CD4-positive, alpha-beta T cell treated with Interleukin-1 beta for 1 hour (primary cell): ENCODE measurements at places on chromosomes 4 and X.

DNA sequence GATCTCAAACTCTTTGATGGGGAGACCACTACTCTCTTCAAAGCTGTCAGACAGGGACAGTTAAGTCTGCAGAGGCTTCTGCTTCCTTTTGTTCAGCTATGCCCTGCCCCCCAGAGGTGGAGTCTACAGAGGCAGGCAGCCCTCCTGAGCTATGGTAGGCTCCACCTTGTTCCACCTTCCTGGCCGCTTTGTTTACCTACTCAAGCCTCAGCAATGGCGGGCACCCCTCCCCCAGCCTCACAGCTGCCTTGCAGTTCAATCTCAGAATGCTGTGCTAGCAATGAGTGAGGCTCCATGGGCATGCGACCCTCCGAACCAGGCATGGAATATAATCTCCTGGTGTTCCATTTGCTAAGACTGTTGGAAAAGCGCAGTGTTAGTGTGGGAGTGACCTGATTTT, 42.1 kb upstream of the UGT2B10 start:
- DNase-seq, result no peak

DNA sequence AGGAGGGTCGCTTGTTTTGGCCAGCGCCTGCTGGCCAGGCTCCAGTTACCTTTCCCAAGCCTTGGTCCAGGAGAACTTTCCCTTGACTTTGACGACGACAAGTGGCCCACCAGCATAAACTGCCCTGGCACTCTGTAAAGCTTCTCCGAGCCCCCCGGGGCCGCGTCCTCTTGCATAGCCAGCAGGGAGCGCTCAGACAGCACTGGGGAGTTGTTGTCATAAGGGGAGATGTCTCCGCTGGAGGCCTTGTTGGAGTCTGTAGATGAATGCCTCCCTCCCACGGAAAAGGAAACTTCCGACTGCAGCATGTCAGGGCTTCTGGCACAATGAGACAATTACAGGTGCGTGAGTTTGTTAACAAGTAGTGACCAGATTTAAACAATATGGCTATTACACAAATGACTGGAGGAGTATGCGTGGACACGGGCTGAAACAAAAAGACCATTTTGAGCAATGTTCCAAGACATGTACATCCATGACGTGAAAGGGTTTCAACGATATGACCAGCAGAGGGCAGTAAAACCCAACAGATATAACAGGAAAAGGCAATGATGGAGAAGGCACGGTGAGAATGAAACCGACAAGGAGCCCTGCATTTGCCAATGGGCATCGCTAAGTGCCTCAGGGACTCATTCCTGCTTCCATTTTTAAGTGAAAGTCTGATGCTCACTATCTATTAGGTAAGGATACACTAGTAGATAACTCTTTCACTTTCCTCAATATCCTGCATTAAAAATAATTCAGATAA, 33.0 kb downstream of the HCCS start:
- peak; percentile 46 for DNase-seq

- DNase-seq, result no peak
Observed at GRCh38 chr4:67092351-67092750, 453.0 kb downstream of the CENPC start.

DNA sequence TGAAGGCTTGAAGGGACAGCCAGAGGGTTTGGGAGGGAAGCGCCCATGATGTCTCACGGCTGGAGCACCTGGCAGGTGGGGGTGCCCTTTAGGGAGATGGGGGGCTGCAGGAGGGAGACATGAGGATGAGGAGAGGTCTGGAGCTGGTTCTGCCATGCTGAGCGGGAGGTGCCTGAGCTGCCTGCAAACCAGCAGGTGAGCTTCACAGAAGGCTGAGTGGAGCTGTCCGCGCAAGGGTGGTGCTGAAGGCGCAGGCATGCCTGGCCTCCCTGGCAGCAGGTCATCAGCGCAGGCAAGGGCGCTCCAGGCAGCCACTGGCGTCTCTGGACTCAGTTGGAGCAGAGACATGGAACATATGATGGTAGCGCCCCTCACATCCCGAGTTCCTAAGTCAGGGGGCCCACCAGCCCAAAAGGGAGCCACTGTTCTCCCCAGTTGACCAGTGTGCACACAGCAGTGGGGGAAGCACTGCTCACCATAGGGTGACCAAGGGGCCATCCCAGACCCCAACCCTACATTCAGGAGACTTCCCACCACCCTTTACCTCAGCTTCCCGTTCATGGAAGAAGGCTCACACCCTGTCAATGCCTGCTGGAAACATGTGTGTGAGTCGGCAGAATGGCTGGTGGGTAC, 25.8 kb downstream of the ADRA2C start:
- no peak for DNase-seq

- no peak for DNase-seq
Observed at GRCh38 chr4:78846258-78846657, 70.1 kb downstream of the BMP2K start.

DNA sequence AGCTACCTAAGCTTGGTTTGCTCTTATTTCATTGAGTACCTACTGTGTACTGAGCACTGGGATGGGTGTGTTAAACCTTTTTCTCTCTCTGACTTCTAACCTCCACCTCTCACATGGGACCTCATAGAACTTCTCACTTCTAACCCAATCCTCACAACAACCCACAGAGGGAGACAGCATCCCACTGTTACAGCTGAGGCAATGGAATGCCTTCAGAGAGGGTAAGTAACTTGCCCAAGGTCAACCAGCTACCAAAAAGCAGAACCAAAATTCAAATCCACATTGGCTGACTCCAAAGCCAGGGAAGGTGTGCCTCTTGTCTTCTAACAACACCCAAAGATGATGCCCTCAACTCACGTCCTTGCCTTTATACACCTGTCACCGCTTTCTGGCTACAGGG, 5.4 kb downstream of the SEL1L3 start:
- DNase-seq, result no peak

GRCh38 chrX:103081051-103081450, 11.9 kb downstream of the NXF3 start:
- no peak for DNase-seq

DNA sequence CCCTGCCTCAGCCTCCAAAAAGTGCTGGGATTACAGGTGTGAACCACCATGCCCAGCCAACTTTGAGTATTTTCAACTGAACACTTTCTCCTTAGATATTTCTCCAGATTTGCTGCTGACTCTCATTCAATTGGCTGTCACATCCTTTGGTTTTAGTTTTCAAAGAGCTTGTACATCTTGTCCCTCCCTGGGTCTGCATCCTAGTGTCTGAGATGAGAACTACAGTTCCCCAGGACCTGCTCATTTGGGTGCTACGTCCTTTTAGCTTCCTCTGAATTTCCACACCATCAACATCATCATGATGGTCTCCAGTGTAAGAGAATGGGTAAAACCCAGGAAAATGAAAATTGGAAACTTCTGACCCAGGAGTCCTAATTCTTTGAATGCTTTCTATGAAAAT, 312.9 kb downstream of the NLGN4X start:
- DNase-seq, result no peak

GRCh38 chrX:134538316-134538715, 78.4 kb downstream of the HPRT1 start:
- no peak for DNase-seq

DNA sequence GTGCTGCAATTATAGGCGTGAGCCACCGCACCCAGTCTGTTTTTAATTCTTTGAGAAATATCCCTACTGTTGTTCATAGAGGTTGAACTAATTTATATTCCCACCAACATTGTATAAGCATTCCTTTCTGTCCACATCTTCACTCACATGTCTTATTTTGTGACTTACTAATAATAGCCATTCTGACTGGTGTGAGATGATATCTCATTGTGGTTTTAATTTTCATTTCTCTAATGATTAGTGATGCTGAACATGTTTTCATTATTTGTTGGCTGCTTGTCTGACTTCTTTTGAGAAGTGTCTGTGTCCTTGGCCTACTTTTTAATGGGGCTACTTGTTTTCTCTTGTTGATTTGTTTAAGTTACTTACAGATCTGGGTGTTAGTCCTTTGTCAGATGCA, 310.9 kb upstream of the MAOA start:
- DNase-seq, result no peak

DNA sequence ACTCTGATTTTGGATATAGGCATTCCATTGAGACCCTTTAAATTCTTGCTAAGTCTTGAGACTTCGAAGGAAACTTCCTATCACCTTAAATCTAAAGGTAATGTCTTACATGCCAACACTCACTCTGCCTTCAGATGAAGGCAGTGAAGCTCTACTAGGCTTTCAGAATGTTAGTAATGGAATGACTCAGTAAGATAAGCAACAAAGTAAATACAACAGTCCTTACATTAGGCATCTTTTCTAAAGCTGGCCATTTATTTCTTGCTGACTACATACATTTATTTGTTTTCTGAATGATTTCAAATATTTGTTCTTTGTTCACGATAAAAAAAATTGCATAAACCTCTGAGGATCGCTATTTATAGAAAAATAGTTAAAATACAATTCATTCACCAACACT, 43.5 kb downstream of the ASIC5 start:
- DNase-seq, result no peak

DNA sequence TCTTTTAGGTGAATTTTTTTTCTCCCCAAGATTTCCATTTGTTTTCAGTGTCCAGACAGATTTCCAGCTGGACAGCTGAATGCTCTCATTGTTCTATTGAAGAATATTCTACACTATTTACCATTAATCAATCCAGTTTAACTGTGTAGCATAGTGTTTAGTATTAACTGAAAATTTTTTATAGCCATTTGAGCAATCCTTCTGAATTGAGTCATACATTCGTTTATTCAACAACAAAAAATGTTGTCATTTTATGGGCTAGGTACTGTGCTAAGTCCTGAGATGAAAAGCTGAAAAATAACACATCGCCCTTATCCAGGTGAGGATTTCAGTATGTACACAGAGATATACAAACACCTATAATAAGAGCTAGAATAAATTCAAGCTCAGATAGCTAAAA, 223.3 kb downstream of the COL25A1 start:
- no peak for DNase-seq

- no peak for DNase-seq
Observed at GRCh38 chr4:152334931-152335330, 201.0 kb downstream of the FBXW7 start.

- DNase-seq, result no peak
Observed at GRCh38 chr4:189613207-189613606, 327.5 kb upstream of the FRG1 start.

GRCh38 chrX:107549504-107549903, 78.8 kb upstream of the PRPS1 start:
- peak; percentile 12 for DNase-seq

DNA sequence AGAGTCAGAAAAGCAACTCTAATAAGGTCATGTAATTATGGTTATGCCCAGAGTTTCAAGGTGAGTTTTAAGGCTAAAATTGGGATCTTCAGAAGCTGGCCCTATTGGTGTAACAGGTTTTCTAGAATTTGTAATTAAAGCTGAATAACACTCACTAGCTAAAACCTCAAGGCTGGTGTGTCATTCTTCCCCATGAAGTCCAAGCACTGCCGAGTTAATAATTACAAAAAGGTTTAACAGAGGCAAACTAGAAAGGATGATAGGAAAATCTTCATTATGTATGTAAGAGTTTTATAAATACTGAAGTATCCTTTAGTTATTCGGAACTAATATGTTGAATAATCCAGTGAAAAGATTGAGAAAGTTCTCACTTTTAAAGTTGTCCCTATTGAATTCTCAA, 34.3 kb downstream of the MXRA5 start:
- DNase-seq, result no peak

DNA sequence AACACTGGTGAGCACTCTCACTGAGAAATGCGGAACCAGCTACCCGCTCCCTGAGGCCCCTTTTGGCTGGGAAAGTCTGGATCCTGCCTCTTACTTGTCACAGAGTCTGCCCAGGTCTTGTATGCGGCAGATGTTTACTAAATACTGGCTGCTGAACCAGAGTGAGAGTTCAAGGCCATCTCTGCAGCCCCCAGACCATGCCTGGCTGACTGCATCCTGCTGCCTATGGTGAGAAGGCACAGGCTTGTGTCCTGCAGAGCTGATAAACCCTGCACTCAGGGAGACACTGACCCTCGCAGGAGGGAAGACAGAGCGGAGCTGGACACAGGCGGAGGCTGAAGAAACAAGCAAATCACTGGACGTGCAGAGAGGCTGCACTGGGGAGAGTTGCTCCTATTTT, 46.5 kb downstream of the JAKMIP1 start:
- no peak for DNase-seq

DNA sequence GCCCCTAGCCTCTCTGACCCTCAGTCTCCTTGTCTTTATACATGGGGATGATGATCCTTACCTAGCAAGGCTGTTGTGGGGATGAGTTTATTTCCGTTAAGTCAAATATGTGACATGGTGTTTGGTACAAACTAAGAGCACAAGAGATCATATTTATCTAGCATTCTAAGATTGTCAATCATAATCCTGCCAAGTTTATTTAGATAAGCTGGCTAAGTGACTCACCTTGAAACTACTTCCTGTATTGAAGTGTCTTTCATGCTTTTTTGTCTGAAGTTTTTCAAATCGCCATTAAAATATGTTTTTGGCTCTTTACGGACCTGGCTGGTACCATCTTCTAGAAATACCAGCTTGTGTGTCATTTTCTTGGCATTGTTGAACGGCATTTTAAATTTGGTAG, 30.7 kb downstream of the MAP7D3 start:
- DNase-seq, result no peak

DNA sequence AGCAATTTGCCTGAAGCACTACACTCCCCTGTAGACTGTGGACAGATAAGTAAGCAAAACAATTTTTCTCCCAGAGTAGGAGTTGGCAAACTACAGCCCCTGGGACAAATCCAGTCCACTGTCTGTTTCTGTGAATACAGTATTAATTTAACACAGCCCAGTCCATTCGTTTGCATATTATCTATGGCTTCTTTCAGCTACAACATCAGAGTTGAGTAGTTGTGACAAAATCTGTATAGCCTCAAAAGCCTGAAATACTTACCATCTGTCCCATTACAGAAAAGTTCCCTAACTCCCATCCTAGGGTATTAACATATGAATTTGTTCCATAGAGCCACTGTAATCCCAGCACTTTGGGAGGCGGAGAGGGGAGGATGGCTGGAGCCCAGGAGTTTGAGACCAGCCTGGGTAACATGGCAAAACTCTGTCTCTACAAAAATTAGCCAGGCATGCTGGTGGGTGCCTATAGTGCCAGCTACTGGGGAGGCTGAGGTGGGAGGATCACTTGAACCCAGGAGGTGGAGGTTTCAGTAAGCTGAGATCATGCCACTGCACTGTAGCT, 53.0 kb downstream of the AMELX start:
- no peak for DNase-seq

DNA sequence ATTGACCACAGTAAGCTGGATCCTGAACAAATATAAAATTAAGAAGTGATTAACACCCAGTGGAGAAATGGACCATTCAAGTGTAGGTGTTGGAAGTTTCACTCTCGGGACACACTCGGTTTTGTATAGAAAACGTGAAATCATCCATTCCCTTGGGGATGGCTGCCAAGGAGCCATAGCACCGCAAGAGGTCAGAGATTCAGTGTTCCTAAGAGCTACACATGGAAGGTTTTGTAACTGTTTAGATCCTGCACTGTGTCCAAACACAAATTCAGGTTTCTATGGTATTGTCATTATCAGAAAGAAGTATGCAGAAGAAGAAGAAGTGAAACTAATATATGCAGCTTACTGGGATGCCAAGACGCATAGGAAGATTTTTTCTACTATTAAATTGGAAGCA, 281.0 kb downstream of the LDB2 start:
- DNase-seq, result no peak
